Activated CD4-positive, CD25-positive, alpha-beta regulatory T cell treated with anti-CD3 and anti-CD28 coated beads, Interleukin-2, amount 50 U/mL, for 24 hours (primary cell): ENCODE measurements at places on chromosomes 7 and 10.

- no peak for ATAC-seq
Observed at GRCh38 chr10:48906841-48907240, 32.8 kb downstream of the LRRC18 start.

- ATAC-seq, result no peak
Observed at GRCh38 chr7:97215556-97215955, 98.1 kb downstream of the SDHAF3 start.

DNA sequence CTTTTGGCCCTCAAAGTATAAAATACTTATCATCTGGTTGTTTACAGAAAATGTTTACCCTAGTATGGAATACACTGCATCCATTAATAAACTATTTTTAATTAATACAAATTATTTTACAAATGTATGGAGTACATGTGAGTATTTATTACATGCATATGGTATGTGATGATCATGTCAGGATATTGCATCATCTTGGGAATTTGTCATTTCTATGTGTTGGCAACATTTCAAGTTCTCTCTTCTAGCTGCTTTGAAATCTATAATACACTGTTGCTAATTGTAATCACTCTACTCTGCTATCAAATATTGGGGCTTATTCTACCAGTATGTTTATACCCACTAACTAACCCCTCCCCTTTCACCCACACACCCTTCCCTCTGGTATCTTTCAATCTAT is 103.9 kb upstream of the THSD7A start:
- no peak for ATAC-seq

DNA sequence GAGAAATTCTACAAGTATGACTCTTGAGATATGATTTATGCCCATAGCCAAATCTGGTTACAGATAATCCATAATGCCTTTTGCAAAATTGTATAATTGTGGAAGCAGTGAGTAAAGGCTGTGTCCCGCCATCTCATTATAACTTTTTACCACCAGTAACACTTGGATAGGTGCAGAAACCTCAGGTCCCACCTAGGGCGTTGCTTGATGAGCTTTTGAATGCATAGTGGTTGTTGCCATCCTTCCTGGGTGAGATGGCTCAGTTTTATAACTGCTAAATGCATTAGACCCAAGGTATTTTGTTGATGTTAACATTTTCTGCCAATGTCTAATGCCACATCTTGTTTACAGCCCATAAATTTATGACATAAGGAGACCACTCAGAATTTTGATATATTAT is 42.9 kb downstream of the CFAP58 start:
- ATAC-seq, result no peak

- no peak for ATAC-seq
Observed at GRCh38 chr10:18155321-18155720, 15.1 kb downstream of the CACNB2 start.

- ATAC-seq, result no peak
Observed at GRCh38 chr7:12727455-12728191, 40.2 kb downstream of the ARL4A start.
